ENCODE measurements at places on chromosomes 11 and 22.

- DNase-seq = no peak
These were observed 1057.0 kb upstream of the CNTN5 start for GRCh38 chr11:97963528-97964331.

DNA sequence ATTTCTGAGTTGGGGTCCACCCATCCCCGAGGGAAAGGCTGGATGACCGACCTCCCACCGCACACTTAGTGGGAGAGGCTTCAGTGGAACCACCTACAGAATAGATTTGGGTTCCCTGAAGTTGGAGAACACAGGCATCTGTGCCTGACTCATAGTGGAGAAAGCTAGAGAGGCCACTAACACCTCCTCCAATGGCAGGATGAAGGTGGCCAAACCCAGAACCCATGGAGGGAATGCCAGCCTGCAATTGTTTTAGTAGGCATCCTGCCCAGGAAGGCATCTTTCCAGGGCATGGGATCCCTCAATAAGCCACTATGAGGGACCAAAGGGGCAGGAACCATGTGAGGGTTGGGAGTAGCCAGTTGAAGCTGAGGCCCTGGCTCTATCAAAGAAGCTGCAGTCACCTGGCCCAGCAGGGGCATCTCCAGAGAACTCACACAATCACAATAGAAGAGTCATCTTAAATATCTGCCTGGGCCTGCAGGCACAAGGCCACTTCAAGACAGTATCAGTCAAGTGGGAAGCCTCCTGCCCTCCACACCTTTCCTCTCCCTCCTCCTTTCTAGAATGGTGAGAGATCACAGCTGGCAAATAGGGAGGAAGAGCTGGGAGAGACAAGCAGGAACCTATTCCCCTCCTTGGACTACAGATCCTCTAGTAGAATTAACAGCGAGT lies 124.1 kb upstream of the CSNK2A3 start:
- no peak for DNase-seq

- DNase-seq = no peak
These were observed 139.6 kb upstream of the TRPC6 start for GRCh38 chr11:101723371-101723770.

- no peak for DNase-seq
These were observed 59.8 kb downstream of the WNT7B start for GRCh38 chr22:45917146-45917545.

Measured in endodermal cell (in vitro differentiated cells).